ENCODE measurements at places on chromosomes 3 and 15.

- DNase-seq, result no peak
These were observed 173.5 kb downstream of the ZIC1 start for GRCh38 chr3:147582642-147583041.

GRCh38 chr3:176734146-176734545 is 463.1 kb downstream of the TBL1XR1 start:
- DNase-seq, result no peak

DNA sequence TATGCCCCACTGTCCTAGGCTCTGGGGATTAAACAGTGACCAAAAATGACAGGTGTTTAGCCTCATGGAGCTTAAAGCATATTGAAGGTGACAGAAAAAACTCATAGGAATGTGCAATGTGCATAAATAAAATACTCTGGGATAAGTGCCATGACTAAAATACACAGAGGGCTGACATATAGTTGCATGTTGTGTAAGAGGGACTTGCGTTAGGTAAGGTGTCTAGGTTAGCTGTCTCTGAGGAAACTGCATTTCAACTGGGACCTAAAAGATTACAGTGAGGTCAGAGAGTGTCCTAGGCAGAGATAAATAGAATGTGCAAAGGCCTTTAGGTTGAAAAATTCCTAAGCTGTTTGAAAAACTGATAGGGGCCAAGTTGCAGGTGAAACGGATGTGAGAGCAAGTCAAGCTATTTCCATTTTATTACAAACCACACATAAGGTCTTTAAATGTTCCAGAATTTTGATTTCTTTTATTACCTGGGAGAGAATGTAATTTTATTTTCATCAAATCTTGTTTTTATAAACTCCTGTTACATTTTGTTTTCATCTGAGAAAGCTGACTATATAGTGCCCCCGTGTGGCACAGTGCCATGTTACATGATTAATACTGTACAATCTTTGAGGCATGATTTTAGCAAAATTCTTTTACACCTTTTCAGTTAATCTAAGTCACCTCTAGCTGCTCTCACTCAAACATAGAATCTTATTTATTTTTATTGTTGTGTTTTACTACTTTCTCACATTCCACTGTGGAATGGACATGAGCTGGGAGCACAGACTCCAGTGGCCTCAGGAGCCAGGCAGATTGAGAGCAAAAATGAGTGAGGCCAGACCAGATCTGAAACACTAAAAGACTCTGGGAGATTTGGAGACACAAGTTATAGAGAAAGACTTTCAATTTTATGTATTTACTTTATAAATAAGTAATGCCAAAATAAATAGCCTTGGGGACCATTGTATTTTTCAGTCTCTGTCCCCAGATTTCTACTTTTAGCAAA is 259.6 kb upstream of the ZNF717 start:
- peak; percentile 42 for DNase-seq

DNA sequence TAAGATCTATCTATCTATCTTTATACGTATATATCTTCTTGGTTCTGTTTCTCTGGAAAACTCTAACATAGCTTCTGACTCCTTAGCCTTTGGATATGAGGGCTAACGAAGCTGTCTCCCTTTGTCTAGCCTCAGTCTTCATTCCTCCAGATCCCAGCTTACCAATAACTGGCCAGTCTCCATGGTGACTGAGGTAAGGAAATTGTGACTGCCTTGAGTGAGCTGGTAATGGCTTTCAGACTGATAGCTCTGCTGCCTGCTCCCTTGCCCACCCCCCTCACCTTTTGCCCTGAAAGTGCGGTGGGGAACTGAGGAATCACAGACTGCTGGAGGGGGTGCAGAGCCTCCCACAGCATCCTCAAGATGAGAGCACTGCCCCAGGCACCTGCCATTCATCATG is 65.8 kb upstream of the ABHD17C start:
- no peak for DNase-seq

GRCh38 chr3:27022096-27022761 is 347.0 kb downstream of the NEK10 start:
- no peak for DNase-seq

- peak; percentile 38 for DNase-seq
These were observed 374.0 kb downstream of the SV2B start for GRCh38 chr15:91473894-91474545.

- peak; percentile 1 for DNase-seq
These were observed 64.6 kb upstream of the FHIT start for GRCh38 chr3:61315871-61316270.

GRCh38 chr15:84919106-84919667 is 34.7 kb downstream of the SLC28A1 start:
- no peak for DNase-seq

GRCh38 chr15:44501768-44502366 is 35.1 kb upstream of the EIF3J start:
- DNase-seq, result peak; percentile 65

GRCh38 chr3:106229495-106230278 is 360.9 kb upstream of the CBLB start:
- DNase-seq, result no peak

DNA sequence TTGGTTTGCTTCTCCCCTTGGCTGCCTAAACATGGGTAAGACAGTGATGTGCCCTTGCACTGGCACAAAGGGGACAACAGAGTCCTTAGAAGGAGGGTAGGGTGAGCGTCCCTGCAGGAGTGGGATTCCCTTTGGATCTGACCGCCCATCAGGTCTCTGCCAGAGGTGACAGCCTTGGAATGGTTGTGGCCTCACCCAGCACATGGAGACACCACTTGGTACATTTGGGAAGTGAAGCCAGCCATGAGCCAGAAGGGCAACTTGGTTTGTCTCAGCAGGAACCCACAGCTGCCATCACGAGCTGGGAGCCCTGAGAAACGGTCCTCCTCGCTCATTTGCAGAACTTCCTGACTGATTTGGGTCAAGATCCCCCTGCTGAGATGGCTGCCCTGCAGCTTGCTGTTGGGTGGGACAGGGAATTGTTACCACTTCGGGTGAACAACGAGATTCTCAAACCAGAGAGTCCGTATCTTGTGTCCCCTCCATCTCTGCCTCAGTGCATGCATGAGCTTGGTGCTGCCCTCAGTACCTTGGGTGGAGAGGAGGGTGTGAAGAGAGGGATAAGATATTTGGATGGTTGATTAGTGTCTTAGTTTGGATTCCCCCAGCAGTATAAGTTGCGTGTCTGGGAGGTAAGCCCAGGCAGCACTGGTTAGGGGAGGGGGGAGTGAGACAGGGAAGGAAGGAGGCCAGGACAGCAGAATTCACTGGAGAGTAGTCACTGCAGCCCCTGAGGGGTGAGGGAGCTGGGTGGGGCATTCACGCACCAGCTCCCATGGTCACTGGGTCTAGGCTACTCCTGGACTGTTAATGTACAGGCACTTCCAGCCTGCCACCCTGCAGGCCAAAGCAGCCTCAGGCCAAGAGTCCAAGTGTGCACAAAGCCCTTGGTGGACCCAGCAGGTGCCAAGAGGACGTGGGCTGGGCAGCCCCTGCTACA is 168.8 kb upstream of the TOPAZ1 start:
- DNase-seq, result no peak

DNA sequence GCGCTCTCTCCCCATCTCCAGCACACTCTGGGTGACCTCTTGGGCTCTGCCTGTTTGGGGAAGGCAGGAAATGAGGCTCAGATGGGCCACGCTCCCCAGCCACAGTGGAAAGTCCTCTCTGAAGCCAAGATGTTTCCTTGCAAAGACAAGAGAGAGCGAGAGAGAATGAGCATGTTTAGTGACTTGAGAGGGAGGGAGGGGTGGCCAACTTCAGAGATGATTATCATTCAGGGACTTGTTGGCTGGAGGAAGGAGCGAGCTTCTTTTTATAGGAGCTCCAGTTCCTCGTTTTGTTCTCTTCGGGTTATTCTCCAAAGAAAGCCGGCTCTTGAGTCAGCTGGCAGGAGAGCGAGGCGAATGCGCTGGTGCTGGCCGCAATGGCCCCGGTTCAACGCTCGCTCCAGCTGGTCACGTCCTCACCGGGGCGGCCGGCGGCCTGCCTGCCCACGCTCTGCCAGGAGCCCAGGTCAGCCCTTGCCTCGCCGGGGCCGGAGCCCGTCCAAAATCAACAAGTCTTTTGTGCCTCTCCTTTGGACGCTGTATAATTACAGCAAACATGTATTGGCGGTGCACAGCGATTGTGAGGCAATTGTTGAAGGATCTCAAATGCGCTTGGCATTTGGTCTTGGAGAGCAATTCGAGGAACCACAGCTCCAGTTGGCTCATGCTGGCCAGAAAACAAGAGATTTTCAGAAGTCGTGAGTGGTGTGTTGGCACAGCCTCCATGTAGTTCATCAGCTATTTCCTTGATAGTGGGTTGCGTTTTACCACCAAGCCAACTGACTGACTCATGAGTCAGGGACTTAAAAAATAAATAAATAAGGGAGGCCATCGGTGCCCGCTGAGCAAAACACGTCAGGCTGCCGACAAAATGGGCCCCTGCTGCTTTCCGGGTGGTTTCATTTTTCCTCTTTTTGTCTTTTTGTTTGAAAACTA is 288.6 kb downstream of the UACA start:
- DNase-seq, result peak; percentile 97

DNA sequence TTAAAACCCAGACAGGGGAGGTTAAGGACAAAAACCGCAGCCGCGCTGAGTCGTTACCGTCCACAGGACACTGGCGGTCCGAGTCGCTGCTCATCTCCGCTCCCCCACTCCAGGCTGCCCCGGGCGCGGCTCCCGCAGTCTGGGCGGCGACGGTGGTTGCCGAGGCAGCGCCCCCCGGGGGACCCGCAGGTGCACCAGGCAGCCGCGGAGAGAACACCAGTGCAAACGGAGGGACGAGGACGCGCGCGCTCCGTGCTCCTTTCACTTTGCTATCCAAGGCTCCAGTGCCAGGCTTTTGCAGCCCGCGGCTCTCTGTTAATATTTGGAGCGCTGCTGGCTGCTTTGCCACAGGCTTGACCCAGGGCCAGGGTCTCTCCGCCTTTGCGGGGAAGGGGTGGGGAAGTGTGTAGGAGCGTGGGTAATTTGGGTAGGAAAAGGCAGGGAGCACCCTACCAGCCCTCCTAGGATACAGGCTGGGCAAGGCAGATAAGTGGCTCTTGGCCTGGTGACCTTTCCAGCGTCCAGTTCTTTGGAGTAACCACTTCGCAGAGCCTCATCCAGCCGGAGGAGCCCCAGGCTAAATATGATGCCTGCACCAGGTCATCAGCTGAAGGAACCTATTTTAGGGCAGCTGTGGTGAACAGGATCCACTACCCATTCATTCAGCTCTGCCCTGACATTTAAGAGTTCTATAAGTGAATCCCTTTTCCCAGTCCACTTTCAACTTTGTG is at the start of gene GADL1:
Gene GADL1, minus strand, starts transcription at position 141 of the 731 bp plus-strand sequence. Its CDS starts 47 bp downstream, at position 94.
- DNase-seq, result peak; percentile 10

DNA sequence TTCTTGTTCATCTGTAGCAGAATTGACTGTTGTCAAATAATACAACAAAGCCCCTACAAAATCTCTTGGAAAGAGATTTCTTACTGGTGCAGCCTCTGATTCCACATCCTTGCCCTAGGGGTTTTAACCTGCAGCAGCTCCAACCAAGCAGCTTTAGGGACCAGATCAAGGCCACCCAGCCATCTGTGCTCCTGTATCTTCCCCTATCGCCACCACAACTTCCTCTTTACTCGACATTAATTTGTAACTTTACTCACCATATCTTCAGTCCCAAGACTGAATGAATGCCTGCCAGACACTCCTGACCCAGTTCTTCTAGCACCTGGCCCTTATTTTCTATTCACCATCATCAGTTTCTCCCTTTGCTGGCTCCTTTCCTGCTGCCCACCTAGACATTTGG is 156.6 kb upstream of the IL12A start:
- DNase-seq, result no peak

DNA sequence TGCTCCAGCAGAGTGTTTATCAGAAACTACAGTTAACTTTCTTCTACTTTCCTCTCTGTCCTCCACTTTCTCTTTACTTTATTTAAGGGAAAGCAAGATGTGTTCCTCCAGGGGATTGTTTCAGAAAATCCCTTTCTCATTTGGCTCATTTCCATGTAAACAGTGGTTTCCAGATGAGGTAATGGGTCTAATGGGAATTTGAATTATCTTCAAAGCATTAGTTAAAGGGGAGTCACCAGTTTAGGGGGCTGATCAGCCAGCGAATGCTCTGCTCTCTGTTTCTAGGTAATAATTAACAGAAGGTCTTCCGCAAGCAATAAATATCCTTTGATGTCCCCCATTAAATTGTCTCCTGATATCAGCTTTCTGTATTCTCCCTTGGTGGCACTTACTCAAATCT is 30.4 kb upstream of the ZNF639 start:
- DNase-seq, result peak; percentile 43

DNA sequence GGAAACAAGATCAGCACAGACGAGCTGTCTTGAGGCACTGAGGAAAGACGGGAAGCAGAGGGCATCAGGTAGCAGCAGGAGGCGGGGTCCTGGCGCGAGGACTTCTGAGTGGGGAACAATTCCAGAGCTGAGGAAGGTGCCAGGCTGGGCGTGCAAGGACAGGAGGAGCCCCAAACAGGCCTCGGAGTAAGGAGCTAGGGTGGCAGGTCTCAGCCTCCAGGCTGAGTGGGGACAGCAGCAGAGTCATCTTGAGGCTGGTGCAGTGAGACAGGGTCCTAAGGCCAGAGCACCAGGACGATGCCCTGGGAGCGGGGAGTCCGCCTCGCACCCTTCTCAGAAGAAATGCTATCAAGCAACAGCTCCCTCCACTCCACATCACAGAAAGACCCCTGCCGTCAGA is 78.4 kb downstream of the PCSK6 start:
- DNase-seq, result no peak

- DNase-seq, result peak; percentile 93
These were observed 2.9 kb upstream of the ZNF710 start for GRCh38 chr15:89998141-89998661.

DNA sequence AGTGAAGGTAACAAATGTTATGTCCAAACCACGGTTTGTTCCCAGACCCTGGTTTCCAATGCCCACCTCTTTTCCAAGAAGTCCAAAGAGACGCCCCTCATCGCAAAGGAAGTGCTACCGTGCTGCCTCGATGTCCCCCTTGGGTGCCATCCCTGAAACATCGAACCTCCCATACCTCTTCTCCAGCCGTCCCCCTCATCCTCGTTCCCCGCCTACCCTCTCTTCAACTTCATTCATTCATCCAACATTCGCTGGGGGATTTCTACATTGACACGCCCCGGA is 467 bp downstream of the TIPIN start:
- no peak for DNase-seq

DNA sequence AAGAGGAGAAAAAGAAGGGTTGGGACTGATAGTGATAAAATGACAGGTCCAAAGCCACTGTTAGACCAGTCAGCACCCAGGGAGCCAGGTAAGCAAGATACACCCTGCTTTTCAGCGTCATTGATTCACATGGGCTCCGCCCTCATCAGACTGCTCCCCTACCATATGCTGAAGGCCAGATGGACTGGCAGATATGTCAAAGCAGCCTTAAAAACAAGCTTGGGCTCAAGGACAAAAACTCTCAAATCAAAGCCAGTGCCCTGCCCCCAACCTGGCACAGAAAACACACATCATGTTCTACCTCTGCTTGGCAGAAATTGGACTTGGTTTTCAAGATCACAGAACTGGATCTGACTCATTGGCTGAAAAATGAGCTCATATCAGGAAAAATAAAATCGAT is 33.4 kb downstream of the SH3BP5 start:
- peak; percentile 30 for DNase-seq

- no peak for DNase-seq
These were observed 18.8 kb downstream of the MYL3 start for GRCh38 chr3:46844397-46844796.

- peak; percentile 48 for DNase-seq
These were observed 94.8 kb downstream of the GBE1 start for GRCh38 chr3:81666502-81667121.

All from fibroblast of mammary gland (primary cell).